NCI-H1417 treated with DMSO at 0.1 percent for 48 hours (cell line): ENCODE measurements at places on chromosomes 6 and 20.

DNA sequence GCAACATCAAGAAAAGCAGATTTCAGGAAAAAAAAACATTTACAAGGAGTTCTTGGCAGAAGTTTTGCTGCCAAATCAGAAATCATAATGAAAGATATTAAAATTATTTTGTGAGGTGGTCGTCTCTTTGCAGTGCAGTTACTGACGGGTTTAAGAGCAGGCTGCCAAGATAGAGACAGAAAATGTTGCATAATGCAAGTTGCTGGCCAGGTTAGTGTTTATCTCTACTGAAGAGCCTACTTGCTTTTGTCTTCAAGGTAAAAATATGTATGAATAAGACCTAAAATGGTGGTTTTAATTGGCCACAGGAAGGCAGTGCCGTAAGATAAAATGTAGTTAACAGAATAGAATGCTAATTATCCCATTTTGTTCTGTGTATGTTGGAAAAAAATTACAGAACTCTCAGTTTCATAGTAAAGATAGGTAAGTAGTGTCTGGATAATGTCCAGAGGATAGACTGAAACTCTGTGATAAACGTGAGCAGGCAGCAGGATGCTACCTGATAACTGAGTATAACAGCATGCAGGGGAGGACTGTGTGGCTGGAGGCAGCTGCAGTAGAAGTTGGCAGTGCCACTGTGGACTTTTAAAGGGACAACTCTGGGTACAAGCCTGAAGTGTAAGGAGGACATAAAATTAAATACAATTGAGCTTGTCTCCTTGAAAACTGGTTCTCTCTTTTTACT lies 13.9 kb downstream of the FOXO3 start:
- no peak for DNase-seq

- no peak for DNase-seq
Observed at GRCh38 chr20:33028875-33029274, 2.6 kb upstream of the BPIFB6 start.

DNA sequence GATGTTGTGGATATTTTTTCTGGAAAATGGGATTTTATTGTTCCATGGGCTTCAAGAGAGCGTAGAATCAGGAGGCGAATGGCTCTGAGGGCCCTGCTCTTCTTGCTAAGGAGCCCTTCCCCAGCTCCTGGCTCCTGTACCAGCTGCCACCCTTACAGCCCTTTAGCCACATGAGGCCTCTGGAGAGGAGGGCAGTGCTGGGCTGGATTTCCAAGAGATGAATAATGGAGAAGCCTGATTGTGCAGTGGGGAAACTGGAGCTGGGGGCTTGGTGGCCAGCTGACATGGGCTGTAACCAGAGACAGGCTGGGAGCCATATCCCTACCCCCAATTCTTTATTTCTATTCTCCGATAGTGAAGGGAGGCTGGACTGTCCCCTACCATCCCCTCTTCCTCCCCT lies 9.2 kb downstream of the LRRC73 start:
- no peak for DNase-seq

DNA sequence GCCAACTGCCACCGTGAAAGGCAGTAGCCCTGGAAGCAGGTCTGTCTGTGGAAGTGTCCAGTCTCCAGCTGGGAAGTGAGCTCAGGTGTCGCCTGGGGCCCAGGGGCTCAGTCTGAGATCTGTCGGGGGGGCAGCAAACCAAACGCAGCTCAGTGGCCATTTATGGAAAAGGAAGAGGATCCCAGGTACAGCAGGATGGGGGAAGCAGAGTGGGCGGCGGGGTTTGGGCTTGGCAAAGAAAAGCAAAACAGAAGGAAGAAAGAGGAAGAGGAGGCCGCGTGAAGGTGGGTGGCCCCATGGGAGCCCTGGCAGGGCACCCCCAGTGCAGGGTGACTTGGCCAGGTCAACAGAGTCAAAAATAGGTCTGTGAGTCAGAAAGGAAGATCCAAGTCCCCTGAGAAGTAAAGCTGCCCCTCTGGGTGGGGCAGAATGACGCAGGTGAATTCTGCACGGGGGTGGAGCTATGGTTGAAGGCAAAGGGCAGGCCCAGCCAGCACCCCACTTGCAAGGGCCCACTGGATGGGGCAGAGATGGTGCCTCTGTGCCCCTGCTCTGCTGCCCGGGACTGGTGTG lies 5.3 kb downstream of the PXDC1 start:
- no peak for DNase-seq

DNA sequence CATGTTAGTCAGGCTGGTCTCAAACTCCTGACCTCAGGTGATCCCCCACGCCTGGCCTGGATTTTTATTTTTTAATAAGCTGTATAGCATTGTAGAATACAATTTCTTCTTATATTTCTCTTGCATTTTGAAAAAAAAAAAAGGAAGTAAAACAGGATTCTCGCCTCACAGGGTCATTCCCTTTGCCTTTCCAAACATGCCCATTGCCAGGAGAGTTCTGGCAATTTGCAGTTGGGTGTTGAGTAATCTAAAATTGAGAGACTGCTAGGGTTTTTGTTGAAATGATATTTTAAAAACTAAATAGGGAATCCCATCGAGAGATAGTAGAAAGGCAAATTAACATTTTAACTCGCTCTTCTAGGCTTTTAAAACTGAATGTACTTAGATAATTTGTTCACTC lies 196.1 kb downstream of the JARID2 start:
- DNase-seq: no peak

DNA sequence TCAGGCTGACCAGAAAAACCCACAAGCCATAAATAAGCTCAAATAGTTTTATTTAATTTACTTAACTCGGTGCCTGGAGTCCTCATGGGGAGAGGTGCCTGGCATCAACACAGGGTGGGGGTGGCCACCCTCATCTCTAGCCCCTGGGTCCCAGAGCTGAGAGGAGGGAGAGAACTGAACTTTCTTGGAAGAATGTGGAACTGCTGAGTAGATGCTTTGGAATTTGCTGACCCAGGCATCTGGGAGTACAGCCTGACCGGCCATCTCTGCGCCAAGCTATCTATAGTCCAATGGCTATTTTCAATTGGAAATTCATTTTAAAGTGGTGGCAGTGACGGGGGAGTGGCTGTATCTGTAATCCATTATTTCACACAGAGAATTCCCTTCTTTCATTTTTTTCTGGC lies 104.8 kb downstream of the CDH26 start:
- no peak for DNase-seq

- no peak for DNase-seq
Observed at GRCh38 chr6:21885532-21886114, 292.1 kb downstream of the SOX4 start.

DNA sequence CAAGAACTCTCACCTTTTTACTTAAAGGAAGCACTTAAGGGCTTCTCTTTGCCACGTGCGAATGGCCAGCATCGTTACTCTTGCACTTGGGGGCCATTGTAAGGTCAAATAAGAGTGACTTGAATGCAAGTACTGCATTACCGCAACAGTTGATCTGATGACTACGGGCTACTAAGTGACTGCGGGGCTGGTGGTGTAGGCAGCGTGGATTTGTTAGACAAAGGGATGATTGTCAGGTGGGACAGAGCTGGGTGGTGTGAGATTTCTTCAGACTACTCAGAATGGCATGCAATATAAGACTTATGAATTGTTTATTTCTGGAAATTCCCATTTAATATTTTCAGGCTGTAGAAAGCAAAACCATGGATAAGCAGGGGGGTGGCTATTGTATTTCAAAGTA lies 199.7 kb upstream of the UST start:
- DNase-seq: no peak

GRCh38 chr6:37347670-37348111 lies 6.1 kb upstream of the RNF8 start:
- no peak for DNase-seq

DNA sequence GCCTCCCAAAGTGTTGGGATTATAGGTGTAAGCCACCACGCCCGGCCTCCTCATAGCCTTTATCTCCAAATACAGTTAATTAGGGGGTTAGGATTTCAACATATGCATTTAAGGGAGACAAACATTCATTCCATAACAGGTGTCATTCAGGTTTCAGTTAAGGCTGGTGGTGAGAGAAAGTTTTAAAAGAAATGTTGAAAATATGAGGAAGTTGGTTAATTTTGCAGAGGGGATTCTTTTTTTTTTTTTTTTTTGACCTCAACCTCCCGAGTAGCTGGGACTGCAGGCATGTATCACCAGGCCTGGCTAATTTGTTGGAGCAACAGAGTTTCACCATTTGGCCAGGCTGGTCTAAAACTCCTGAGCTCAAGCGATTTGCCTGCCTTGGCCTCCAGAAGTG lies 12.5 kb upstream of the EBF4 start:
- DNase-seq: no peak

GRCh38 chr20:49915380-49916145 lies at the start of gene SPATA2:
Gene SPATA2 (minus strand): TSS chr20:49915529. CDS start chr20:49908490, 7,039 bp downstream.
- peak; percentile 83 for DNase-seq

DNA sequence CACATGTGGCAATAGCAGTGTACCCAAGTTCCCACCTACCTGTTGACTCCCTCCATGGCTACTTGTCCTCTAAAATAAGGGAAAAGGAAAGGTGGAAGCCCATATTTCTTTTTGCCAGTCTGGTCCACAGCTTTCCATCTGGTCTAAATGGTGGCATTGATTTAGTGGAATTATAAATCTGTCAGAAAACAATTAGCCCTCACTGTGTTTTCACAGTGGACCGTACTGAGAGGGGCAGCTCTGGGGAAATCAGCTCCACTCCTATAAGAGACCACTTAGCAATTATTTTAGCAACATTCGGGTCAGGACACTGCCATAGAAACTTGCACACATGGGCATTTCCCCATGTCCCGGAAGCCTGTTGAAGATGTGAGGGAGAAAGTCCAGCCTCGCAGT lies 653.4 kb upstream of the MARCKS start:
- DNase-seq: no peak

GRCh38 chr6:37546141-37546871 lies 46.6 kb upstream of the CCDC167 start:
- no peak for DNase-seq

DNA sequence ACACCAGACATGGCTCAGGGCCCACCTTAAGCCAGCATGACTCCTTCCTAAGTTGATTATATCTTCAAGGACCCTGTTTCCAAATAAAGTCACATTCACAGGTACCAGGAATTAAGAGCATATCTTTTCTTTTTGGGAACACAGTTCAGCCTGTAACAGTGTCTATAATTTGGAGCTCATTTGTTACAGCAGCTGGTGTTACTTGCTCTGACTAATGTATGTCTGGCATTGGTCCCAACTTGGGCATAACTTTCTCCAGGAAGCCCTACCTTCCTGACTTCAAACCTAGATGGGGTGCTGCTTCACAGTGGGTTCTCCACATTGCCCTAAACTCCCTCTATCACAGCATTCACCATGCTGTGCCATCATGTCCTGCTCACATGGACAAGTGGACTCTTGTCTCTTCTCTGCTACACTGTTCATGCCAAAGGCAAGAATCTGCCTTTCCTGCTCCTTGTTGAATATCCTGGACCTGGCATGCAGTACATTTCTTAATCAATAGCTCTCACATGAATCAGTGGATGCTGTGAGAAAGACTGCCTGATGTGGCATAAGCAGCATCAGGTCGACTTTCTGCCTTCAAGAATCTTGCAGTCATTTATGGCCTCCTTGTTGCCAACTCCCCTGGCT lies 117.4 kb upstream of the FOXA2 start:
- DNase-seq: no peak

- no peak for DNase-seq
Observed at GRCh38 chr20:51767867-51768758, at the start of gene ATP9A. Gene ATP9A (minus strand): TSS chr20:51768390. CDS start chr20:51768369, 21 bp downstream.

- no peak for DNase-seq
Observed at GRCh38 chr20:19764207-19764606, 6.1 kb downstream of the RIN2 start.

GRCh38 chr20:19885939-19886660 lies 128.0 kb downstream of the RIN2 start:
- DNase-seq: no peak

DNA sequence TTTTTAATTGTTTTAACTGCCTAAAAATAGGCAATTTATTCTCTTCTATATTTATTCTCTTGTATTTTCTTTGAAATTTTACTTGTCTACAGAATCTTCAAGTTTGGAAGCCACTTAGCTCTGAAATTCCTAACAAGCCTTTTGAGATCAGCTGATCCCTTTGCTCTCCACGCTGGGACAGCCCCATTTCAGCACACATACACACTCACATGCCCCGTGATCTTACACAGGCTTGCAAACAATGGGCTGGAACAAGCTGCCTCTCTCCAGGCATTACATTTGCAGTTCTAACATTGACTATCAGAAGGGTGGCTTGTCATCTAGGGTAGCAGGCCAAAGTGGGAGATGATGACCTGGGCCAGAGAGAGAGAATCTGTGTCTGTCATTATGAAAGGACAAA lies 62.1 kb upstream of the RAB32 start:
- no peak for DNase-seq

DNA sequence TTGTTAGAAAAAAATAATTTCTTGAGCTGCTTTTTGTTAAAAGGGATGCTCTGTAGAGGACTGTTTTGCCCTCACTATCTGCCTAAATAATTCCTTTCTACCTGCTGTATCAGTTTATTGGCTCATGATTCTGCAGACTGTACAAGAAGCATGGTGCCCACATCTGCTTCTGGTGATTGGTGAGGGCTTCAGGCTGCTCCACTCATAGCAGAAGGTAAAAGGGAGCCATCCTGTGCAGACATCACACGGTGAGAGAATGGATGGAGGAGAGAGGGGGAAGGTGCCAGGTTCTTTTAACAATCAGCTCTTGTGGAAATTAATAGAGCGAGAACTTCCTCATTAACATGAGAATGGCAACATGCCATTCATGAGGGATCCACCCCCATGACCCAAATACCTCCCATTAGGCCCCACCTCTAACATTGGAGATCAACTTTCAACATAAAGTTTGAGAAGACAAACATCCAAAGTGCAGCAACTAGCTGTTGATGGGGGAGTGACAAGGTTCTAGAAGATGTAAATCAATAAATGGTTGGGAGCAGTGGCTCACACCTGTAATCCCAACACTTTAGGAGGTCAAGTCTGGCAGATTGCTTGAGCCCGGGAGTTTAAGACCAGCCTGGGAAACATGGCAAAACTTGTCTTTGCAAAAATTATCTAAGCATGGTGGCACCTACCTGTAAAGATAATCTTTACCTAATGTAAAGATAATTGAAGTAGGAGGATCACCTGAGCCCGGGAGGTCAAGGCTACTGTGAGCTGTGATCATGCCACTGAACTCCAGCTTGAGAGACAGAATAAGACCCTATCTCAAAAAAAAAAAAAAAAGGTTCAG lies 15.7 kb upstream of the AHCY start:
- DNase-seq: no peak

GRCh38 chr20:63016514-63017075 lies 9.8 kb upstream of the BHLHE23 start:
- DNase-seq: no peak

DNA sequence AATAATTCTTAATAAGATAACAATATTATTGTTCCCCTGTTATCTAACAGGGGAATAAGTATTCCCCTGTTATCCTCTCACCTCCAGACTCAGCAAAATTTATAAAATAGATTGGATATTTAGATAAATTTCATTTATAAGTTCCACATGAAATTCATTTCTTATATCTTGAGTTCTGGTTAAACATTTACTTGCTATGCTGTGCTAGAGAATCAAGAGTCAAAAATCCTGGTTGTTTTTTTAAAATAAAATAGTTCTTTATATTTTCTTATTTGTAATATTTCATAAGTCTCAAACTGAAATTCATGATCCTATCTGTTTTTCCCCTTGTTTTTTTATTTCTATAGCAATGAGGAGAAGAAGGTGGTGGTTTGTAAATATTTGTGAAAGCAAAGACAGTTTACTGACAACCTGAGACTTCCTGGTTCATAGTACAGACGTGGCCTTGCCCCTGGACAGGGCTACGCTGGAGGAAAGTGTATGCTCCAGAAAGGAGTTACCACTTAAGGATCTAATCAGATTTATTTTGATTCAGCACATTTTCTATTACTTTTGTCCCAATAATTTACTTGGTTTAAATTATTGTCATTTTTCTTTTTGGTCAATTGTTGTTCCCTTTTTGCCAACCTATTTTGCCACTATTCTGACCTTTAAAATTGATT lies 37.8 kb upstream of the MARCKS start:
- no peak for DNase-seq
